ENCODE measurements at places on chromosomes 5 and 9. TPM values are rescaled to one million over a fixed set of nuclear protein-coding genes. Genes with fewer than 3 reads are reported as not detected.

DNA sequence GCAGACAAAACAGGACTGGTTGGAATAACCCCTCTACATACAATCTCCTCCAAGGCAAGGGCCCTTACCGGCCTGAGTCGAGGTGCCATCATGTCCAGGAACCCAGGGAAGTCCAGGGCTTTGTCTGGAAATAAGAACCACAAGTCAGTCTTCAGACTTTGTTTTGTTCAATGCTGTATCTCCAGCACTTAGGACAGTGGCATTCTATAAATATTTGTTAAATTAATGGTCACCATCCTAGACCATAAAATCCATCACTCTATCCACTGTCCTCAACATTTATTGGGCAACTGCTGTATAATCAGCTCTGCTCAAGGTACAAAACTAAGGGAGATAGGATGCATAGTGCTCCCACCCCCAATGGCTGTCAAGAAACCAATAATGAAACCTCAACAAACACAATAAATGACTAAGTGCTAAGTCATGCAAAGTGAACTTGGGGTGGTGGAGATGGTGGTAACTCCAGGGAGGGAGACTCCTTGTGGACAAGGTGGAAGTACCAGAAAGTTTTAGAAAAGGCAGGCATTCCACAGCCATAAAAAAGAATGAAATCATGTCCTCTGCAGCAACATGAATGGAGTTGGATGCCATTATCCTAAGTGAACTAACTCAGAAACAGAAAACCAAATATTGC, 5.0 kb downstream of the RELL2 start:
- peak; percentile 89 for DNase-seq

DNA sequence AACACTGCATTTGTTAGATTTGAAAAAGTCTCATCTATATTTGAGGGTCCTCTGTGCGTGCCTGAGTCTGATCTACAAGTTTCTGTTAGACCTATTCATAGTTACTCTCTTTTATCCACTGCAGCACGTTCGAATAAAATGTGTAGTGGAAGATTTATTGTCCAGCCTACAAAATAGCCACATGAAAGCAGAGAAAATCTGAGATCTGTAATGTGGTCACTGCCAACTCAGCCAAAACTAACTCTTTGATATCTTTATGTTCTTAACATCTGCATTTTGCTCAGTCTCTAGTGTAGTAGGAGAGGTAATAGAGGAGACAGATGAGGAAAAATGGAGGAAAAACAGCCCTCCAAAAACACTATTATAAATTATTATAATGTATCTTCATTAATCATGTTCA, 354.0 kb downstream of the NPR3 start:
- no peak for DNase-seq

DNA sequence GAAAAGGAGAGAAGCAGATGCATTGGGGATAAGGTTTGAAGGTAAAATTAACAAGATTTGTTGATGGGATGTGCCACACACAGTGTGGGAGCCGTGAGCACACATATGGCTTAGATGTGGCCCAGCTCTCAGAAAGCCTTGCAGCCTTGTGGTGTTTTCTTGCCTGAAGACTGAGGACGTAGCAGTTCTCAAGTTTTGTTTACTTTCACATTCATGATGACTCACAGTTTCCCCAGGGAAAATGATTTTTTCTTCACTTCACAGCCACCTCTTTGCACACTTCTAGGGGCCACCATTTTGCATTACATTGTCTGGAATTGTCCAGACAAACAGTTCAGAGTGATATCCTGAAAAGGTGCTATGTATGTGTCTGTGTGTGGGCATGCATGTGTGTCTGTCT, 126.2 kb downstream of the BASP1 start:
- DNase-seq: peak; percentile 92

The ZNF462 gene
- polyA plus RNA-seq: 3.0 TPM

GRCh38 chr5:135993335-135993879, 35.4 kb upstream of the TGFBI start:
- DNase-seq: no peak

GRCh38 chr9:120265791-120266190, 314.2 kb downstream of the CDK5RAP2 start:
- DNase-seq: no peak

DNA sequence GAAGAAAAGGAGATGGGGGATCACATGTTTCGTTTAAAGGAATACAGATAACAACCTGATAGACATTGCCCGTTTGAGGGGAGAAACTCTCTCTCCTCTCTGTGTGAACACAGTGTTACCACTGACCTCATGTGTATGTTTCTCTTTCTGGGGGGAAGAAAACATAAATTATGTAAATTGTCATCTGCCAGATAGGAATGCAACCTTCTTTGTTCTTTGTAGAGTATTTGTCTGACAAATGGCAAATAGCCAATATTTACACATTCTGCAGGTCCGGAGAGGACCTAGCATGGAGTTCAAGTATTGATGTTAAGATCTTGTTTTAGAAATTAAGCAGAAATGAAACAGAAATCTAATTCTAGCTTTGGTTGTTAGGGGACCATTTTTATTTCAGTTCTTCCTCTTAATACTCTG, 276.3 kb downstream of the SAXO1 start:
- DNase-seq: no peak

DNA sequence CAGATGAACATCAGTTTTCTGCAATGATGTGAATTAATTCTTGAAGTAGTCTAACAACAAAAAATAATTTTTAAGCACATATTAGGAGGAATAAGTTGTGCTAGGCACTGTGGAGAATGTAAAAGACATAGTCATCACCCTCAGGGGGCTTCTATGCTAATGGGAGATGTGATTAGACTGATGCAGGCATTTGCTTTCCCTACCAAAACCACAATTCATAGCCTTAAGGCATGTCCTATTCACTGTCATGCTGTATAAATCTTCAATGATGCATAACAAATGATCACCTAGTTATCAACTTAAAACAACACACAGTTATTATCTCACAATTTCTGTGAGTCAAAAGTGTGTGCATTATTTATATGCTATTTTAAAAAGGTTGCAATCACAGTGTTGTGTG, 422.6 kb downstream of the MAN2A1 start:
- no peak for DNase-seq

The GRIN1 gene
- 0.51 TPM for polyA plus RNA-seq

The DNM1 gene
- 139 TPM for polyA plus RNA-seq

DNA sequence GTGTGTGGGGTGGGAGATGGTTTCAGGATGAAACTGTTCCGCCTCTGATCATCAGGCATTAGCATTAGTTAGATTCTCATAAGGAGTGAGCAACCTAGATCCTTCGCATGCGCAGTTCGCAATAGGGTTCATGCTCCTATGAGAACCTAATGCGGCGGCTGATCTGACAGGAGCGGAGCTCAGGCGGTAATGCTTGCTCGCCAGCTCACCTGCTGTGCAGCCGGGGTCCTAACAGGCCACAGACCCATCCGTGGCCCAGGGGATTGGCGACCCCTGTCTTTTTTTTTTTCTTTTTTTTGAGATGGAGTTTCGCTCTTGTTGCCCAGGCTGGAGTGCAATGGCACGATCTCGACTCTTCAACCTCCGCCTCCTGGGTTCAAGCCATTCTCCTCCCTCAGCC, 119.1 kb downstream of the KCNIP1 start:
- DNase-seq: no peak

DNA sequence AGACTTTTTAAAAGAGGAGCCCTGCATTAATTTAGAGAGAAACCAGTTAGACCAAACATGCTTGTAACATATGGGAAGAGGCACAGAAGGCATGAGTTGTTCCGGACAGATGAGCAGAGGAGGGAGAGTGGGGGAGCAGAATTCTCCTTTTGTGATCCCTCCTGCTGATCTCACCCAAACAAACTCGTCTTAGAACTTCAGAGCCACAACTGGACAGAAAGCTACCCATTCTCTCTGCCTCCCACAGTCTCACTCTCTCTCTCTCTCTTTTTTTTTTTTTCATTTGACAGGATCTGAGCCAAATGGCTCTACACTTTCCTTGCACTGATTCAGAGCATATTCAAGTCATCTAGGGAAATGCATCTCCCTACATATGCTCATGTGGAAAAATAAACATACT, 196.0 kb upstream of the PAPPA start:
- DNase-seq: no peak

DNA sequence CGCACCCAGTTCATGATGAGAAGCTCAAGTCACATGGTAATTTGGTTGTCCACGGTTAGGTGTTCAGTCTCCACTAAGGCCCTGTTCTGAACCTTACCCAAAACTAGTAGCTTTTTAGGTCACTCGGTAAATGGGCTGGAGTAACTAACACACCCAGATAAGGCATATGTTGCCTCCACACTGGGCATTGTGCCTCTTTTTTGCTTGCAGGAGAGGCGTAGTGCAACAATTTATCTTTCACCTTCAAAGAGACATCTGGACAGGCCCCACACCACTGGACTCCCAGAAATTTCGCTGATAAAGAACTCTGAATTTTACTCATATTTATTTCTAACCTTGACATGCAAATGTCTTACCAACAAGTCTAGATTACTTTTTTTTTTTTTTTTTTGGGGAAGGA, 16.8 kb upstream of the PTGES start:
- DNase-seq: no peak

DNA sequence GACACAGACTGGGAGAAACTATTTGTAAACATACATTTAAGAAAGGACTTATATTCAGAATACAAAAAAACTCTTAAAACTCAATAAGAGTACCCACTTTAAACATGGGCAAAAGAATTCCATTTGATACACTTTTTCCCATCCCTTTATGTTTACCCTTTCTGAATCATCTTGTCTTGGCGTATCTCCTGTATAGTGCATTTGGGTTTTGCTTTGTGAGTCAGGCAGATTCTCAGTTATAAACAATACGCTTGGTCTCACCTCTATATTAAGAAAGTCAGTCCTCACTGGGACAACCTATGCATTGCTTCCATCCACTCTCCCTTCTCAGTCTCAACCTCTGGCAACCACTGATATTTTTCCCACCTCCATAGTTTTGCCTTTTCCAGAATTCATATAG, 27.3 kb upstream of the ADAMTS6 start:
- DNase-seq: no peak

DNA sequence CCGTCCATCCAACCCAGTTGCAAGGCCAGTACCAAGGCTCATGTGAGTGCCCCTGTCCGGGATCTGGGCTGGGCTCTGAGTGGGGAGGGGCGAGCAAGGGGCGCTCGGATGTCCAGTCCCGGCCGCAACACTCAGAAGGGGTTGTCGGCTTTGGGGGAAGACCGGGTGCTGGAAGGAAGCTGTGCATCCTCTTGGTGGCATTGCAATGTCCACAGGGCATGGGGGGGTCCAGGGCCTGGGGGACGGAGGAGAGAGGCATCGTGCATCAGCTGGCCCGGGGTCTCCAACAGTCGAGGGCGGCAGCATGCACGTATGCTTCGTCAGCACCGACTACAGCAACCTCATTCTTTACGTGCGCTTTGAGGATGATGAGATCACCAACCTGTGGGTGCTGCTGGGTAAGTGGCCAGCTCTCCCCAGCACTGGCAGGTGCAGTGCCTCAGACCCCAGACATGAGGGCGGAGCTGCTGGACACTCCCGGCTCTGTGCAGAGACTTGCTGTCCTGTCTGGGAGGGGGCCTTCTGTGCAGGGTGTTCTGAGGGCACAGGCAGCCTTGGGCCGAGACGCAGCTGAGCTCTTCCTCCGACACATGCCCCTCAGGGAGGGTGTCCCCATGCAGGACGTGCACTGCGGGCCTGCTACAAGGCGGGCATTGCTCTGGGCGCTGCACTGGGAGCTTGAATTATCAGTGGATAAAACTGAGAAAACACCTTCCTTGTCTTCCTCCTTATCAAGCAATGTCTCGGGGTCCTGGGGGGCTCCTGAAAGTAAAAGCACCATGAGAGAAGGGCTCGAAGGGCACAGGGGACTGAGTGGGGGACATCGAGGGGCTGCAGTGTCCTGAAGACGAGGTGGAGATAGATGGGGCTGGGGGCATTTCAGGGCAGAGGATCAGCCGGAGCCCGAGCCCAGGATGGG, 22.5 kb downstream of the GLT6D1 start:
- no peak for DNase-seq

DNA sequence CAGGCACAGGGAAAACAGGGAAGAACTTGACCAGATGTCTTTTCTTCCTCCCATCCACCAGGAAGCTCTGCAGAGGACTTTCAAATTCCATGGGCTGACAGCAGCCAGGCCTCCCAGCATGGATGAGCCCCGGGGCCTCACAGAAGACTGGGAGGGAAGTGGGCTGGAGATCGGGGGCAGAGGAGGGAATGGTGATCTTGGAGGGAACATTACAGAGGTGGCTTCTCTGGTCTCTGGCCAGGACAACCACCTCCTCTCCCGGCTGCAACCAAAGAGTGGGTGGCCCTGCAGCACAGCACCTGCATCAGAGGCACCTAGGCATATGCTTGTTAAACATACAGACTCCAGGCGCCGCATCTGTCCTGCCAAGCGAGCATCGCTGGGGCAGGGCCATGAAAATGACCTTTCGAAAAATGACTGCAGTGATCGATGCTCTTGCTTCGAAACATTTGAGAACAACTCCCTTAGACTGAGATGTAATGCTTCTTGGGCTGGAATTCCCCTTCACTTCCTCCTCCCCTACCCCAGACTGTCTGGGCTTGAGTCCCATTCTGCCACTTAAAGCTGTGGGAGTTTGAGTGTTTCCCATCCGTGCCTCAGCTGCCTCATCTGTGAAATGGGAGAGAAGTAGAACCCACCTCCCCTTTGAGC, 68.7 kb upstream of the UNC5A start:
- DNase-seq: no peak

DNA sequence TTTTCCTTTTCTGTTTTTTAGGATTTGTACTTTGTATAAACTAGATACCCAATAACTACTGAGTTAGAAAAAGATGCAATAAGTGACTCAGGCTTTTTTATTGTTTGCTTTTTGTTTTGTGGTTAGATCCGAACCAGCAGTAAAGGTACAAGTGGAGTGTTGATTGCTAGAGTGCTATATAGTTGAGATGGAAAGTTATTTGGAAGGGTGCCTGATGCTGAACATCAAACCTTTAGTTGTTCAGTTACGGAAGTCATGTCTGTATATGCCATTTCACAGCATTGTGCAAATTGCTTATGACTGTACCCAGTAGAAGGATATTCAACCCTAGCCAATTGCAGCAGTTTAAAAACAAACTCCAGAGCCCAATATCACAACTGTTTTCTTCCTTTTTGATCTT, 285.1 kb downstream of the MAT2B start:
- DNase-seq: no peak
